Stimulated activated CD4-positive, alpha-beta T cell treated with anti-CD3 and anti-CD28 coated beads, Interleukin-1b, Interleukin-23, amount 100 ng/mL, for 4 hours (primary cell): ENCODE measurements at places on chromosomes 16 and 17.

- peak; percentile 90 for DNase-seq
Observed at GRCh38 chr17:49496183-49496866, 1.2 kb downstream of the NGFR start.

DNA sequence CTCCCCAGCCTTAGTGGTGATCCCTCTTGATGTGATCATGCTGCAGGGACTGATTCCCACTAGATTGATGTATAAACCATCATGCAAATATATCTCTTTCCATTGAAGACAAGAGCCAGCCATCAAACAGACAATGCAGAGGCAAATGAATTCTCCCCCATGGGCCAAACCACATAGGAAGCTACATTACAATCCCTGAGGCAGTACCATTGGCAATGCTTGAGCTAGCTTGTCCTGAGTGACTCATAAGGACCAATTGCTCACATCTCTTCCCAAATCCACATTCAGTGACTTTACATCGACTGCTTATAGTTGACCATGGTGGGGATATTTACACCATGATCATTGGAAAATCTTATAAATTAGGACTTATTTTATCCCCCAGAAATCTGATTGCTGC, 242.2 kb downstream of the SHISA9 start:
- DNase-seq = no peak

- no peak for DNase-seq
Observed at GRCh38 chr16:27924411-27925118, 138.9 kb downstream of the GSG1L start.

DNA sequence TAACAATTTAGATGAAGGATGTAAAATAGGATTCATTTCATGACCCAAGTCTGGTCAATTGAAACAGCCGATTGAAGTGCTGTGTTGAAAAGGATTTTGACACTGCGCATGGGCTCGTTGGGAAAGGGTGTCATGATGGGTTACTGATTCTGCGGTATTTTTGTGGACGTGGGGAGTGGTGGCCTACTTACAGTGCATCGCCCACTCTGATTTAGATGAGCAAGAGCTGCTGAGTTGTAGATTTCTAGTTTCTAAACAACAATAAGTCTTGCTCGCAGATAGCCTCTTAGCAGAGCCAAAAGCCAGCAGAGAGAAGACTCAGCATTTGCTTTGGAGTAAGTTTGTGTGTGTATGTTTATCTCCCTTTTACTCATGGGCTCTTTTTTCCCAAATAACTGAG, 731.0 kb downstream of the MAF start:
- DNase-seq = no peak

DNA sequence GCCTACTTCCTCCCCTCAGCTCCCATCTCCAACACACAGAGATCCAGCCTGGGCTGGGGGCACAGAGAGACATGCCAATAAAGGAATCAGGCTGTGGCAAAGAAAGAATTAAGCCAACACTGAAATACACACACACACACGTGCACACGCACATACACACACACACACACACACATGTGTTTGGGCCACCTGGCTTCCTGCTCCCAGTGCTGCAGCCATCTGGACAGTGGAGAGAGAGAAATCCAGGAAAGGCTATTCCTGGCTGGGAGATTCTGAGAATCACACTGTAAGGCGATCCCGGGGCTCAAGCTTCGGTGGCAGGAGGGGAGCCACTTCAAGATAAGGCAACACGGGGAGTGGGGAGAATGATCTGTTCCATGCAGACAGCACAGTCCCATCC, 72.4 kb downstream of the NOG start:
- no peak for DNase-seq

DNA sequence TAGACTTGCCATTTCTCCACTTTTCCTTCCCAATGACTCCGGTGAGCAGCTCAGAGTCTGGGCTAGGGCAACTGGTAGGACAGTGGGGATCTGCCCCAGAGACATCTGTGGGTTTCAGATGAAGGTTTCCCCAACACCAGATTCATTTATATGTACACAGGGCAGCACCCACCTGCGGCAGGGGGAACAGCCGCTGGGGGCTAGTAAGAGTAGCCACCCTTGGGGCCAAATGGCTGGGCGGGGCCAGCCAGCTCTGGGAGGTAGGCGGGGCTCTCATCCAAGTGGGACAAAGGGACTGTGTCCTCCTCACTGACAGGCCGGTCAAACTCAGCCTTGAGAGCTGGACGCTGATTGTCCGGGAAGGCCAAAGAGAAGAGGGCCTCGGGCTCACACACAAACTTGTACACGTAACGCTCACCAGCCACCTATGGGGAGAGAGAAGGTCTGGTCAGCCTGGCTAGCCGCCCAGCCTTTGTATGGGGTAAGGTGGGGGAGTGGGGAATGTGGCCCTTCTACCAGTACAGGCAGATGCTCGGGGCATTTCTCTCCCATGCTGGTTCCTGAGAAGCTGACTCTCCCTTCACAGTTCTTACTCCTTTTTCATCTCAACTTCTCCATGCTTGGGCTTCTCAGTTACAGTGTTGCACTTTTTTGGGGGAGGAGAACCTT, 17.7 kb downstream of the ETV4 start:
- no peak for DNase-seq

DNA sequence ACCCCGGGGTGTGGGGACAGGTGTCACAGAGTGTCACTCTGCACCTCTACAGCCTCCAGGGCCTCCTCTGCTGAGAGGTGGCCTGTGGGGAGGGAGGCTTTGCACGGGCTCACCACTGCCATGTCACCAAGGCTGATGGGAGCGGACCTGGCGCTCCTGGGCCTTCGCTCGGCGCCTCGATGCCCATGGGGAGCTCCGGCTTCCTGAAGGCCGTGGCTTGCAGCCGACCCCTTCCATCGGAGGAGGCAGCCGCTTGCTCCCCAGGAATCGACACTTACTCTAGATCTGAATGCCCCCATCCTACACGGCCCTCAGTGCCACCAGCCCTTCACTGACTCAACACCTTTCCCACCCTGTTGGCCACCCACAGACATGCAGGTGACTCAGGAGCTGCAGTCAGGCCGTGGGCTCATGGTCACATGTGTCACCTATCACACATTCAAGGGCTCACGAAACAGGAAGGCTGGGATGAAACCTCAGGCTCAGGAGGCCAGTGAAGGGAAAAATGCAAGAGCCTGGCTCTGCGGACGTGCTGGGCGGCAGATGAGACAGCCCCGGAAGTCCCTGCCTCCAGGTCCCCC, 11.9 kb downstream of the LGALS3BP start:
- DNase-seq = no peak

- no peak for DNase-seq
Observed at GRCh38 chr17:81151278-81151677, 14.0 kb upstream of the PVALEF start.

DNA sequence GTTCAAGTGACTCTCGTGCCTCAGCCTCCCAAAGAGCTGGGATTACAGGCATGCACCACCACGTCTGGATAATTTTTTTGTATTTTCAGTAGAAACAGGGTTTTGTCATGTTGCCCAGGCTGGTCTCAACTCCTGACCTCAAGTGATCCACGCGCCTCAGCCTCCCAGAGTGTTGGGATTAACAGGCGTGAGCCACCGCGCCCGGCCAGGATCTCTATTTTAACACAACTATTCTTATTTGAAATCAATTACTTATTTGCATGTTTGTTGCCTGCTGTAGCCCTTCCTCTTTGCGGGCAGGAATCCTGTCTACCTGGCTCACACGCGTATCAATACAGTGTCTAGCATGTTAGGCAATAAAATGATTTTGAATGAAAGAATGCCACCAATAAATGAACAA, 818 bp upstream of the CNEP1R1 start:
- no peak for DNase-seq

GRCh38 chr17:81382851-81383250, 12.4 kb upstream of the BAHCC1 start:
- DNase-seq = no peak

DNA sequence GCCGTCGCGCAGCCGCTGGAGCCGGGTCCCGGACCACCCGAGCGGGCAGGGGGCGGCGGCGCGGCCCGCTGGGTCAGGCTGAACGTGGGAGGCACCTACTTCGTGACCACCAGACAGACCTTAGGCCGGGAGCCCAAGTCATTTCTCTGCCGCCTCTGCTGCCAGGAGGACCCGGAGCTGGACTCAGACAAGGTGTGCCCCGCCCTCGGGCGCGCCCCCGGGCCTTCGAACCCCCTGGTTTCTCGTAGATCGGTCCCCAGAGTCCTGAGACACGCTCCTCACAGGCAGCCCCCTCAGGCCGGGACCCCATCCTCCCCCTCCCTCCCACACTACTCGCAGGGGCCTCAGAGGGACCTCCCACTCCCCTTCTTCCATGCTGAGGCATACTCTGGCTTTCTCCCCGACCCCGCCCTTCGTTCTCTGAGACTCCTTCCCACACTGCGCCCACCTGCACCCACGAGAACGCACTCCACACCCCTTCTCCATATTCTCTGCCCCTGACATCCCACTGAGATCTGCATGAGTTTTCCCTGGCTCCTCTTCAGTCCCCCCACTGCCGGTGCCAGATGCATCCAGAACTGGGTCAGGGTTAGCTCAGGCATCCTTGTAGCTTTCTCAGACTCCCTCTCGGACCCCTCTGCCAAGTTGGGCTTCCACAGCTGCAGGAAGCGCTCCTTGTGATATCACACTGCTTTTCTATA, 523 bp downstream of the KCTD2 start:
- no peak for DNase-seq

GRCh38 chr17:10775058-10775457, 28.8 kb downstream of the TMEM238L start:
- no peak for DNase-seq

DNA sequence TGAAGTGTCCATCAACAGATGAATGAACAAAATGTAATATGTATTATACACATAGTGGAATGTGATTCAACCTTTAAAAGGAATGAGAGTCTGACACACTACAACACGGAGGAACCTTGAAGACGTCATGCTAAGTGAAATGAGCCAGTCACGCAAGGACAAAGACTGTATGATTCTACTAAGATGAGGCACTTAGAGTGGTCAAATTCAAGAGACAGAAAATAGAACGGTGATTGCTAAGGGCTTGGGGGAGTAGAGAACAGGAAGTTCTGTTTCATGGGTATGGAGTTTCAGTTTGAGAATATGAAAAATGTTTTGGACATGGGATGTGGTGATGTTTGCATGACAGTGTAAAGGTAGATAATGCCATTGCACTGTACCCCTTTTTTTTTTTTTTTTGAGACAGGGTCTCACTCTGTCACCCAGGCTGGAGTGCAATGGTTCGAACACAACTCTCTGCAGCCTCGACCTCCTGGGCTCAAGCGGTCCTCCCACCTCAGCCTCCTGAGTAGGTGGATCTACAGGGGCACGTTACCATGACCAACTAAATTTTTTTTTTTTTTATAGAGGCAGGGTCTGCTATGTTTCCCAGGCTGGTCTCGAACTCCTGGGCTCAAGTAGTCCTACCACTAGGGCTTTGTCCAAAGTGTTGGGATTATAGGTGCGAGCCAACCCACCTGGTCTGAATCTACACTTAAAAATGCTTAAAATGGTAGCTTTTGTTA, 2.9 kb upstream of the CCDC102A start:
- no peak for DNase-seq

- no peak for DNase-seq
Observed at GRCh38 chr16:29831490-29831889, 11.2 kb downstream of the MVP start.

DNA sequence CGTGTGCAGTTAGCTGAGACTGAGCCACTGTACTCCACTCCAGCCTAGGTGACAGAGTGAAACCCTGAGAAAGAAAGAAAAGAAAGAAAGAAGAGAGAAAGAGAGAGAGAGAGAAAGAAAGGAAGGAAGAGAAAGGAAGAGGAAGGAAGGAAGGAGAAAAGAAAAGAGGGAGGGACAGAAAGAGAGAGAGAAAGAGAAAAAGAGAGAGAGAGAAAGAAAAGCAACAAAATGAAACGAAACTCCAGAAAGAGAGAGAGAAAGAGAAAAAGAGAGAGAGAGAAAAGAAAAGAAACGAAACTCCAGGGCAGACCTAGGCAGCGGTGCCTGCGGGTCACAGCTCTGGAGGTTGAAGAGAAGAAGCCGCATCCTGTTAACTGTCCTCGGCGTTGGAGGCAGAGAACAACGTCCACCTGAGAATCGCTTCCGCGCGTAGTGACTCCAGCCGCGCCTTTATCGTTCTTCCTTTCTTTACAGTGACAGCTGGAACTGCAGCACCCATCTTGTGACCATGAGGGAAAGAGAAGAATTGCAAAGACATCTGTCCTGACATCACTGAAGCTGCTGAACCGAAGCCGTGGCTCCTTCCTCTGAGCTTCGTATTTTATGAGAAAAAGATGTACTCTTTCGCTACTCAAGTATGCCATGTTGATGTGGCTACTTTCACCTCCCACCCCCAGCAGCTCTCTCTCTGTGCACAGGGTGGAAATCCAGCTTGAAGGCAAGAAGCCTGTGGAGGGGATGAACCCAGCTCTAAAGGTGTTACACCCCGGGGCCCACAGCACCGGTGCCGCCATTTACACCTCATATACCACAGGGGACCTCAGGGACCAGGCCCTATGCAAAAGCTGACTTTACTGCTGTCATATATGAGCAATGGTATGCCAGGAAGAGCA, 56.9 kb upstream of the DOC2B start:
- no peak for DNase-seq

DNA sequence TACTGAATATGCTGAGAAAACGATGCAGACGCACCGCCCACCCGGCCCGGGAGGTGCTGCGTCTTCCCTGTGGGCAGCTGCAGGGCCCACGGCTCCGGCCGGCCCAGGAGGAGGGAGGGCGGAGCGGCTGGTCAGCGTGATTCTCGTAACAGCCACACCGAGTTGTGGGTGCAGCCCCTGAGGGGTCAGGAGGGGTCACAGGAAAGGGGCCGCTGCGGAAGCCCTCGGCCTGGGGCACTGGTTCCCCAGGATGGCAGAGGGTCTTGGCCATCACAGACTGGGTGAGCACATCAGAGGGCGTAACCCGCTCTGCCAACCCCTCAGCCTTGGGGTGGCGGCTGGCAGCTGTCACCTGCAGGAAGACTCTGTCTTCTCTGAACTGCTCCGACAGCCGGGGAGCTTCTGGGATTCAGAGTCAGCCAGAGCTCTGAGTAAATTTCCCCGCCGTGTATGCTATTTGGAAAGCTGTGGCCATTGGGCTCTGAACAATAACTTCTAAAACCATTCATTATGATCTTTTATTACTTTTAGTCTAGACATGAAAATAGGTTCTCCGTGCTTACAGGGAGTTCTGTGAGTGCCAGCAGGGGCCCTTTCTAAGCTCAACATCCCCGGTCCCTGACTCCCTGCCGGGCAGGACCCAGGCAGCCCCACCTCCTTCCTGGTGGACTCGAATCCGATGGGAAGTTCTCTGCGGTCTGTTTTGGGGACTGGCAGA, 87.4 kb upstream of the CHMP6 start:
- no peak for DNase-seq

- no peak for DNase-seq
Observed at GRCh38 chr16:71421911-71422310, 19.9 kb downstream of the TLE7 start.

DNA sequence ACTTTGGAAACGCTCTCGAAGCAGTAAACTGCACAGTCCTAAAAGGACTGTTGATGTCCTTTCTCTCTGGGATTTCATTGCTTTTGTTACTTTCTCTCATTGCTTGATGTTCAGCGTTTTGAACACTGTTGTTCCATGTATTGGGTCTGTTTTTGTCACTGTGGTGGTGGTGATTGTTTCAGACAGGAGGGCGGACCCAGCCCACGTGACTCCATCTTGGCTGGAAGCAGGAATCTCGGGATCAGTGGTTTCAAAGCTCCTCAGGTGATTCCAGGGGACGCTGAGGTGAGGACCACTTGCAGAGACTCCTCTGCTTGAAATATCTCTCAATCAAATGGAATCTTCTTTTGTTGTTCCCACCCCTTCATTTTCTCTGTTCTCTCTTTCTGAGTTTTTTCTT, 18.3 kb downstream of the C16orf54 start:
- no peak for DNase-seq
